ENCODE measurements at places on chromosomes 4 and X. TPM values are rescaled to one million over a fixed set of nuclear protein-coding genes. Genes with fewer than 3 reads are reported as not detected.

DNA sequence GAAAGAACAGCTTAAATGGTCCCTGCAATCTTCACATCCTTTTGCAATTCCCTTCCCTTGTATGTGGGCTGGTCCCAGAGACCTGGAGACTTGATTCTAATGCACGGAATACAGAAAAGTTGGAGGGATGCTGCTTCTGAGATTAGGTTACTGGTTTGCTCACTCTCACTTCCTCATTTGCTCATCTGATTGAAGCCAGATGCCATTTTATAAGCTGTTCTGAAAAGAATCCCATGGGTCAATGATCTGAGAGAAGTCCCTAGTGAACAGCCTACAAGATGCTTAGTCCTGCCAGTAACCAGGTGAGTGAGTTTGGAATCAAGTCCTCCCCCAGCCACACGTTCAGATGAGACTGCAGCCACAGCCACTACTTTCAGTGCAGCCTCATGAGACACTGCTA, 35.9 kb downstream of the MAGEA1 start:
- H3K27ac ChIP-seq, result no peak overlapping the region
- no peaks in the 10 kb centered on the region for H3K36me3 ChIP-seq
- no peak overlapping the region for H3K4me3 ChIP-seq
- no peak for DNase-seq
- H3K4me1 ChIP-seq, result no peaks in the 10 kb centered on the region

DNA sequence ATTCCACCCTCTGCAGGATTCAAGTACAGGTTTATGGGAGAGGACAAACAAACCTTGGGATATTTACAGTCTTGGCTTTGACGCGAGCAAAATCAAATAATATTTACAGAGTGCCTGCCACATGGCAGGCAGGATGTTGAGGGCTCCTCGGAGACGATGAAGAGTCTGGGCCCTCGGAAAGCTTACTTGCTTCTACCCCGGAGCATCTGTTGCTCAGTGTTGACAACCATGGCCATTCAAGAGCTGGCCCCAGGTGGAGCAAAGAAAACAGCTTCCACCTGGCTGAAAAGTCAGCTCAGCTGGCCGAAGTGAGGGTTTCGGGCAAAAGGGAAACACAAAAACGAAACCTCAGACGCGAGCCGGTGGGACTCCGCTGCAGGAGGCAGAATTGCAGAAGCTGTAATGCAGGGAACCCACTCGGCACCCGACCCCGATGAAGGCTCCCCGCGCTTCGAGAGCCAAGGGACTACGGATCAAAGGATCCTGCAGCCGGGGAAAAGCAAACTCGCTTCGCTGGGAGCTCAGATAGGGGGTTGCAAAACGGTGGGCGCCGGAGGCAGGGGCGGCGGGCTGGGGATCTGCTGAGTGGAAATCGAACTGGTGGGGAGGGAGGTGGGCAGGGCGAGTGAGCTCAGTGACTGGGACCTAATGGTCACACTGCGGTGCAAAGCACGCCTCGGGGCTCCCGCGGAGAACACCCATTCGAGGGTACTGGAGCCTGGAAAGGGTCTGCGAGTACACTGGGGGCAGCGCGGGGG, 805 bp downstream of the ATP8A1 start:
- H3K27me3 ChIP-seq, result no peaks in the 10 kb centered on the region
- peaks cover 26% of the 10 kb centered on the region for H3K4me1 ChIP-seq
- DNase-seq, result no peak
- H3K36me3 ChIP-seq, result no peaks in the 10 kb centered on the region

Gene GAGE12E
- not detected for total RNA-seq

DNA sequence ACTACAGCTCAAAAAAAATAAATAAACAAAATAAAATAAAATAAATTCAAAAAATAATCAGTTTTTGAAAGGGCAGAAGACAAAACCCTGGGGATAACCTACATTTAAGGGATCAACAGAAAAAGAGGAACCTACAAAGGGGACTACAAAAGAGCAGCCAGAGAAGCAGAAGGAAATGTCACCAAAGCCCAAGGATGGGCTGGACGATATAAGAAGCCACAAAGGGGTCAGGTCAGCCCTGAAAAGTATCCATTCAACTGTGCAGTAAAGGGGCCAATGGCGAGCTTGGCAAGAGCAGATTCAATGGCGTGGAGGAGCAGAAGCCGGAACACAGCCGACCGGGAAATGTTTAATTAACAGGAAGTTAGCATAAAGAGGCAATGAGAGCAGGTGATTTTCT, 16.9 kb downstream of the ACOT9 start:
- H3K4me1 ChIP-seq, result no peaks in the 10 kb centered on the region
- no peak overlapping the region for H3K4me3 ChIP-seq
- no peak for DNase-seq

DNA sequence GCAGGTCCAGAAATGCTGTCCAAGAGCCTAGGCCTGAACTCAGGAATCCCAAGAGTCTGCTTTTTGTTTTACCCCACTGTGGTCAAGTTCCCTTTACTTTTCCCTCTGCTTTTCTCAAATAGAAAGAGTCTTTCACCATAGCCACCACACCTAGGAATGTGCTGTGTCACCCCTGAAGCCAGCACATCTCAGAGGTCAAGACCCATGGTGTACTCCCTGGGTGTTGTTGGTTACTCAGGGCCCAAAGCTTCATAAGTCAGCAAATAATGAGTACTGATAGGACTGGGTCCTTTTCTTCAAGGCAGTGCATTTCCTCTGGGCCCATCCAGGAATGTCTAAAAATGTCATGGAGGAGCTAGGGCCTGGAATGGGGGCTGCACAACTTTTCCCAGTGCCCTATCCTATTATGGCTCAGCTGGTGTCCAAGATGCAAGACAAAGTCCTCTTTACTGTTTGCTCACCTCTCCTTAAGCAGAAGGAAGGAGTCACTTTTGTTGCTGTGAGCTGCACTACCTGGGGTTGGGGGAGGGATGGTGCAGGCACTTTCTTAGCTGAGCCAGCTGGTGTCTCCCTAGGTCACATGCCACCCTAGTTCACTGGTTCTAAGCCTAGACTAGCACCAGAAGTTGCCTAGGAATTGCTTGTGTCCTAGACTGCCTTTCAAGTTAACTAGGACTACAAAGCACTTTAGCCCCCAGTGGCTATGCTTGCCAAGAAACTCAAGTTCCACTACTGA, 62.4 kb upstream of the RXFP1 start:
- no peaks in the 10 kb centered on the region for H3K36me3 ChIP-seq
- no peaks in the 10 kb centered on the region for H3K27me3 ChIP-seq
- H3K4me1 ChIP-seq, result no peaks in the 10 kb centered on the region
- H3K4me3 ChIP-seq, result no peak overlapping the region

DNA sequence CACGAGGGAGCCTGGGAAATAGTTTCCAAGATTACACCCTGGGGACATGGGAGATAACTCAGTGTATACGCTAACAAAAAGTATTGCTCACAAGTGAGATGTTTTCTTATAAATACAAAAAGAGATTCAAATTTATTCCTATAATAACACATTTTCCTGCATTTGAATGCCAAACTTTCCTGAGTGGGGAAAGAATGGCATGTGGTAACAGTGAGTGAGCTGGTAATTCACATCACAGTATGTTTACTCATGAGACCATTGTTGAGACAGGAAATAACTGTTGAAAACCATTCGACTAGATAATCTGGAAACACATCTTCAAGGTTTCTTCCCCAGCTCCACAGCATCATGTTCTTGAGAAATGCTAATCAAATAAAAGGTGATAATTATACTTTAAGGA, 109.1 kb downstream of the TASL start:
- no peak overlapping the region for H3K4me3 ChIP-seq
- DNase-seq, result no peak
- H3K27ac ChIP-seq, result no peak overlapping the region
- no peaks in the 10 kb centered on the region for H3K27me3 ChIP-seq

GRCh38 chrX:146934256-146934655, 119.7 kb upstream of the CXorf51A start:
- H3K36me3 ChIP-seq, result no peaks in the 10 kb centered on the region
- no peaks in the 10 kb centered on the region for H3K4me1 ChIP-seq
- H3K27me3 ChIP-seq, result no peaks in the 10 kb centered on the region
- no peak overlapping the region for H3K27ac ChIP-seq
- no peak for DNase-seq

DNA sequence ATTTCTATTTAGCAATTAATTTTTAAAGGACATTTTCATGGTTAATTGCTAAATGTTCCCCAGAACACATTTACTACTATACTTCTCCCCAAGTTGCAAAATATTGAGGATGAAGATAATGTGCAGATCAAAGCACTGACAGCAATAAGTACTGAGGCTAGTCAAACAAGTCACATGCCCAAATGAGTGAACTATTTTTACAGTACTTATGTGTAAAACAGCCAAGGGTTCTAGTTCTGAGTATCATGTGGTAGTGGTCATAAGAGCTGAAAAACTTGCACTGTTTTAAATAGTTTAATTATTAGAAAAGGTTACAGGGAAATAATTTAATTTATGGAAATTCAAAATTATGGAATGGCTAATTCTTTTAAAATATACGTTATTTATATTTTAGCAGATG, 3.8 kb downstream of the GALNTL6 start:
- H3K27me3 ChIP-seq, result no peaks in the 10 kb centered on the region
- H3K36me3 ChIP-seq, result no peaks in the 10 kb centered on the region
- no peak for DNase-seq
- no peak overlapping the region for H3K27ac ChIP-seq
- no peaks in the 10 kb centered on the region for H3K4me1 ChIP-seq

Gene HELT
- total RNA-seq, result not detected

GRCh38 chr4:92618968-92619367, 315.2 kb downstream of the GRID2 start:
- no peak overlapping the region for H3K4me3 ChIP-seq
- H3K4me1 ChIP-seq, result no peaks in the 10 kb centered on the region
- H3K36me3 ChIP-seq, result no peaks in the 10 kb centered on the region
- no peaks in the 10 kb centered on the region for H3K27me3 ChIP-seq
- DNase-seq, result no peak

- no peaks in the 10 kb centered on the region for H3K27me3 ChIP-seq
- peaks cover 11% of the 10 kb centered on the region for H3K4me1 ChIP-seq
- no peak for DNase-seq
- H3K27ac ChIP-seq, result peak overlapping the region; percentile 53
- H3K4me3 ChIP-seq, result peak overlapping the region; percentile 9
- H3K36me3 ChIP-seq, result no peaks in the 10 kb centered on the region
Measured at GRCh38 chrX:77953302-77953701, 16.1 kb downstream of the PGAM4 start.

DNA sequence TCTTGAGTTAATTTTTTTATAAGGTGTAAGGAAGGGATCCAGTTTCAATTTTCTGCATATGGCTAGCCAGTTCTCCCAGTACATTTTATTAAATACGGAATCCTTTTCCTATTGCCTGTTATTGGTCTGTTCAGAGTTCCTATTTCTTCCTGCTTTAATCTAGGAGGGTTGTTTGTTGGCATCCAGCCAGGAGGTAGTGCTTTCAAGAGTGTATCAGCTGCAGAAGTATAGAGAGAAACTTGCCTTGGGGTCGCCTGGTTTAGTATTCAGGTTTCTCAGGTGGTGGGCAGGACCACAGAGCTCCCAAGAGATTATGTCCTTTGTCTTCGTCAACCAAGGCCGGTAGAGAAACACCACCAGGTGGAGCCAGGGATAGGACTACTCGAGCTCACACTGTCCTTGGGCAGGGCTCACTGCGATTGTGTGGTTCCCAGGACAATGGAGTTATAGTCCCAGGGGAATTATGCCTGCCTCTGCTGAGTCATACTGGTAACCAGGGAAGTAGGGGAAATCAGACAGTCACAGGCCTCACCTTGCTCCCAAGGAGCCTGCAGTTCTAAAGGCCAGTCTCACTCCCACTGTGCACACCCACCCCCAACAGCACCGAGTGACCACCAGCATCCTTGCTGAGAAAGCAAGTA, 168.1 kb downstream of the VSIG4 start:
- no peak overlapping the region for H3K27ac ChIP-seq
- no peak overlapping the region for H3K4me3 ChIP-seq
- DNase-seq, result no peak
- no peaks in the 10 kb centered on the region for H3K36me3 ChIP-seq
- H3K4me1 ChIP-seq, result no peaks in the 10 kb centered on the region
- no peaks in the 10 kb centered on the region for H3K27me3 ChIP-seq

Gene GYPE
- total RNA-seq, result not detected

GRCh38 chr4:68984947-68985346, 33.3 kb upstream of the UGT2A3 start:
- H3K27ac ChIP-seq, result no peak overlapping the region
- no peak for DNase-seq
- H3K4me1 ChIP-seq, result no peaks in the 10 kb centered on the region
- no peaks in the 10 kb centered on the region for H3K27me3 ChIP-seq
- H3K4me3 ChIP-seq, result no peak overlapping the region

GRCh38 chrX:107547621-107548020, 80.7 kb upstream of the PRPS1 start:
- H3K27ac ChIP-seq, result no peak overlapping the region
- H3K27me3 ChIP-seq, result no peaks in the 10 kb centered on the region
- H3K4me3 ChIP-seq, result no peak overlapping the region
- no peaks in the 10 kb centered on the region for H3K4me1 ChIP-seq
- DNase-seq, result no peak

Gene FAM236A
- not detected for total RNA-seq

- H3K4me1 ChIP-seq, result no peaks in the 10 kb centered on the region
- no peaks in the 10 kb centered on the region for H3K27me3 ChIP-seq
- H3K27ac ChIP-seq, result no peak overlapping the region
- no peak for DNase-seq
Measured at GRCh38 chr4:26429910-26430309, 60.4 kb downstream of the CCKAR start.

- H3K4me3 ChIP-seq, result no peak overlapping the region
- H3K4me1 ChIP-seq, result no peaks in the 10 kb centered on the region
- no peaks in the 10 kb centered on the region for H3K27me3 ChIP-seq
- peaks cover 8% of the 10 kb centered on the region for H3K36me3 ChIP-seq
- no peak overlapping the region for H3K27ac ChIP-seq
Measured at GRCh38 chrX:136861877-136862276, 18.6 kb downstream of the RBMX start.

DNA sequence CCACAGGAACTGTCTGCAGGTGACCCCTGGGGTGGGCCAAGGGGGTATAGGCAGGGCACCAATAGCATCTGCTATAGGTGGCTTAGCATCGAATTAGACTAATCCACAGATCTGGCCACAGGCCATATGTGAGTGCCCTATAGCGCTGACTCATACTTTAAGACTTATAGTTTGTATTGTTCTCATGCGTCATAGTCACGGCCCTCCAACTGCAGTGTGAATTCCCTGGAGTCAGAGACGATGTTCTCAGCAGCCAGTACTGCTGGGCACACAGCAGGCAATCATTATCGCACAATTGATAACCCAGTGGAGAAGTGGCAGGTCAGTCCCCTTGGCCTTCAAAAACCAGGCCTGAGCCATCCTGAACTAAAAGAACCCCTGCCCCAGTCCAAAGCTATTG, 58.1 kb downstream of the ADGRG2 start:
- H3K4me1 ChIP-seq, result no peaks in the 10 kb centered on the region
- no peak for DNase-seq
- H3K36me3 ChIP-seq, result no peaks in the 10 kb centered on the region

Gene GAB1
- total RNA-seq, result 48.3 TPM

Gene ETDB
- total RNA-seq, result not detected

Gene ZNF157
- not detected for total RNA-seq

GRCh38 chrX:17456526-17456925, 81.5 kb downstream of the NHS start:
- no peak overlapping the region for H3K4me3 ChIP-seq
- H3K36me3 ChIP-seq, result no peaks in the 10 kb centered on the region
- H3K27me3 ChIP-seq, result no peaks in the 10 kb centered on the region
- no peak for DNase-seq
- H3K27ac ChIP-seq, result no peak overlapping the region

GRCh38 chr4:151340751-151341385, 15.5 kb upstream of the SH3D19 start:
- H3K4me3 ChIP-seq, result no peak overlapping the region
- no peaks in the 10 kb centered on the region for H3K27me3 ChIP-seq
- DNase-seq, result no peak
- H3K4me1 ChIP-seq, result no peaks in the 10 kb centered on the region
- H3K27ac ChIP-seq, result no peak overlapping the region
- no peaks in the 10 kb centered on the region for H3K36me3 ChIP-seq
